Frontal cortex (tissue), 4 donors: ENCODE measurements at places on chromosomes 16 and 17.

GRCh38 chr17:32461498-32461852 lies 17.2 kb downstream of the PSMD11 start:
- DNase-seq: no peak

DNA sequence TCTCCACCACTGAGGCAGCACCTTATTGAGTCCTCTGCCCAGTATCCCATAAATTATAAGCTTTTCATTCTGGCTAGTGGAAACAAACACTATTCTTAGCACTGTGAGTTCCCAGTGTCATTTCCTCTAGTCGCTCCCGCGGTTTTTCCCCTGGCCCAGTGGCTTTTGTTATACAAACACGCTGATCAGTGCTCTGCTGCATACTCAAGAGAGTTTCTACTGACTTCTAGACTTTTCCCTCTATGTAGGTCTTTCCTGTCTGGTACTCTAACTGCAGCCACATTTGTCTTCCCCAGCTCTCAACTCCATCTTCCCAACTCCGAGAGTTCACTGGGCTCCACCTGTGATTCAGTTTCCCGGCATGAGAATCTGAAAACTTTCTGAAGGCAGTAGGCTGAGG lies 556.6 kb upstream of the SALL1 start:
- DNase-seq: no peak

- no peak for DNase-seq
Observed at GRCh38 chr17:28470914-28471366, 2.5 kb upstream of the SLC13A2 start.

DNA sequence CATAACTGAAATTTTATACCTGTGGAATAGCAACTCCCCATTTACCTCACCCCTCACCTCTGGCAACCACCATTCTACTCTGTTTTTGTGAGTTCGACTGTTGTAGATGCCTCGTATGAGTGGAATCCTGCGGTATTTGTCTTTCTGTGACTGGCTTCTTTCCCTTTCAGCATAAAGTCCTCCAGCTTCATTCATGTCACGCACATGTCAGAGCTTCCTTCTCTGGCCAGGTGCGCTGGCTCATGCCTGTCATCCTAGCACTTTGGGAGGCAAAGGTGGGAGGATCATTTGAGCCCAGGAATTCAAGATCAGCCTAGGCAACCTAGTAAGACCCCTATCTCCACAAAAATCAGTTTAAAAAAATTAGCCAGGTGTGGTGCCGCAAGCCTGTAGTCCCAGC lies 278.4 kb downstream of the PARN start:
- DNase-seq: no peak

DNA sequence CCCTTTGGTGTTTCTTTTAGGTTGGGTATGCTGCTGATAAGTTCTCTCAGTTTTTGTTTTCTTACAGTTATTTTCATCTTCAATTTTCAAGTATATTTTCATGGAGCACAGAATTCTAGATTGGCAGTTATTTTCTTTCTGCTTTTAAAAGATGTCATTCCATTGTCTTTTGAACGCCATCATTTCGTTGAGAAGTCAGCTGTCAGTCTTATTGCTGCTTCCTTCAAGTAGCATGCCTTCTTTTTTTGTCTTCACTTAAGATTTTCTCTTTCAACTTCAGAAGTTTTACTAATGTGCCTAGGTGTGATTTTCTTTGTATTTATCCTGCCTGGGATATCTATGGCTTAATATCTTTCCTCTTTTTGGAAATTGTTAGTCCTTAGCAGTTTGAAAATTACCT lies 262.2 kb upstream of the PMFBP1 start:
- DNase-seq: no peak

DNA sequence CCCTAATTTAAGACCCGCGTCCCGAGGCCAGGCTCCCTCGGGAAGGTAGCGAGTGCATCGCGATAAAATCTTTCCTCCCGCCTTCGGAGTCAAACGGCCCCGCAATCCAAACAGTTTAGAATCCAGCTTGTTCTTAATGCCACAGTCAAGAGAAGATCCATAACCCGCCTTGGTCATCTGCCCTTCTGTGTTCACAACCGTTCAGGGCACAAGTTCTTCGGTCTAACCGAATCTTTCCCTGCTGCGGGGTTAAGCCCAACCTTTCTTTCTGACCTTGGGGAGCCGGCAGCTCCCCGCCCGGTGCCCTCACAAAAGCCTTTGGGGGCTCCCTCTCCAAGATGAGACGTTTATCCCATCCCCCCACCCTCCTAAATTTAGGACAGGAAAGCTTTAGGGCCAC lies 30.3 kb downstream of the CPSF4L start:
- no peak for DNase-seq

DNA sequence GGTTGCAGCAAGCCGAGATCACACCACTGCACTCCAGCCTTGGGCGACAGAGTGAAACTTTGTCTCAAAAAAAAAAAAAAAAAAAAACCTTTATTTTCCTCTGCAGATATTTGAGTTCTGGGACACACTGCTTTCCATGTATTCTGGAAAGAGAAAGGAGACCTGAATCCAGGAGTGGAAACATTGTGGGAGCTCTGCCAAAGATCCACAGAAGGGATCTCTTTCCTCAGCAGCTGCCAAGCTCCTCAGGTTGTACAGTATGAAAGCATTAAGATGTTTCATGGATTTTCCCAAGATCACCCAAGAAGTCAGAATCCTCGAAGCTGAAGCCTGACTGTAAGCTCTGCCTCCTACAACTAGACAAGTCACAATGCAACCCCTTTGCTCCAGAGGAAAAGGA lies 13.5 kb downstream of the NPRL3 start:
- DNase-seq: no peak

- DNase-seq: no peak
Observed at GRCh38 chr16:14286368-14287230, 215.5 kb downstream of the MRTFB start.

- DNase-seq: no peak
Observed at GRCh38 chr17:82745524-82745923, 6.3 kb upstream of the TBCD start.

DNA sequence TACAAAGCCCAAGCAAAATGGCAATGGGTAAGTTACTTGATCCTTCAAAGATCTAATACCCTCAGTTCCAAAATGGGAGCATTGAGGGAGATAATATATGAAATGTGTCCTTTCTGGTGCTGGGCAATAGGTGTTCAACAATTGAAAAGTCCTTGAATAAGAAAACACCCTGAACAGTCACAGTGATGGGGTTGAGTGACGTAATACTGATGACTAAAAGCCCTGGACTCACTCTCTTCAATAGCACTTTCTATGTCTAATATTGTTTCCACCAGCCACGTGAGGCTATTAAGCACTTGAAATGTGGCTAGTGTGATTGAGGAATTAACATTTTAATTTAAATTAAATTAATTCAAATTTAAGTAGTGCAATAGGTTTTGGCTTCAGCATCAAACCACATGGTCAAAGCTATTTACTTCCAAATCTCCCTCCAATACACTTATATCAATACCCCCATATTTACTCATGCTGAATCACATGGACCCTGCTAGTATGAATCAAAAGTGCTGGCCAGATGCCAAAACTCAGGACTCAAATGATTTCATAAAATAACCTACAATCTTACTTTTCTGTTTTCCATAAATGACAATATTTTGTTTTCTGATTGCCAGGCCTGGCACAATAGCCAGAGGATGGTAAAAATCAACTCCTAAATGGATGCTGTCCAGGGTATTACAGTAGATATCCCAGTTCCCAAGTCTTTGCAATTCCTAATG lies 516.2 kb downstream of the HAPSTR1 start:
- no peak for DNase-seq

- no peak for DNase-seq
Observed at GRCh38 chr17:41689497-41690299, 1.0 kb downstream of the EIF1 start.

GRCh38 chr16:9003322-9003721 lies 39.6 kb upstream of the USP7 start:
- no peak for DNase-seq

- DNase-seq: no peak
Observed at GRCh38 chr16:3821184-3821583, 59.3 kb downstream of the CREBBP start.

DNA sequence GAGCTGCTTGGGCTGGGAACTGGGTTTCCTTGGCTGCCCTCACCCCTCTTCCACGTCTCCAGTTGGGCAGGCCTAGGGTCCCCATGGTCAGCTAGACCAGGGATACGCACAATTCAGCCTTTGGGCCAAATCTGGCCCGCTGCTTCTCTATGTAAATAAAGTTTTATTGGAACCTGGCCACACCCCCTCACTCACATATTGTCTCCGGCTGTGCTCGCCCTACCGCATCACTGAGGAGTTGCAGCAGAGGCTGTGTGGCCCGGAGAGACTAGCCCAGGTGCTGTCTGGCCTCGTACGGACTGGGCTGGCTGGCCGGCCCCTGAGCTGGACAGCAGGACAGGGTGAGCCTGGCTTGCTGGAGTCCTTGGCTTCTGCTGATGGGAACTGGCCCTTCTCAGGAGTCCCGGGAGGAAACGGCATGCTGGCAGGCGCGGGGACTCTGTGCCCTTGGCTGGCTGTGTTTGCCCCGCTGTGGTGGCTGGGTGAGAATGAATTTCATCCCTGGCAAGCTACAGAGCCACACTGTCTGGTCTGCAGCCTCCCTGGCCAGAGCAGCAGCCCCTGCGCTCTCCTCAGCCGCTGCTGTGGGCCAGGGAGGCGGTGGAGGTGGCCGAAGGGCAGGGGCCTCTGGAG lies 82.0 kb downstream of the ENGASE start:
- DNase-seq: no peak

DNA sequence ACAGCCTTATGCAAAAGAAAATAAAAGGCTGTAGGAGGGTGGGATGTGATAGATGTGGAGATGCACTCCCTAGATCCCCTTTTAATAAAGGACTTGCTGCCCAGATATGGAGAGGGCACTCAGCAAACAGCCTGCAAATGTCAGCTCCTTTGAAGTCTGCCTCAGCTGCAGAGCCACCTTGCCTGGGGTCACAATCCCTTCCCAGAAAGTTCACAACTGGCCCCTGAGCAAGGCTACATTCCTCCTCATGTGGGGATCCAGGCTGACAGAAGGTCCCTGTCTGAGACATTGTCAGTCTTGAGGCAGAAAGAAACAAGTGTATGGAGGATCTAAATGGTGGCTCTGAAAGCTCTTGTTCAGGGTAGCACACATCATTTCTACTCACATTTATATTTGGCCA lies 36.1 kb downstream of the SLFN11 start:
- DNase-seq: no peak

- no peak for DNase-seq
Observed at GRCh38 chr17:8382052-8382879, 727 bp downstream of the RPL26 start.

DNA sequence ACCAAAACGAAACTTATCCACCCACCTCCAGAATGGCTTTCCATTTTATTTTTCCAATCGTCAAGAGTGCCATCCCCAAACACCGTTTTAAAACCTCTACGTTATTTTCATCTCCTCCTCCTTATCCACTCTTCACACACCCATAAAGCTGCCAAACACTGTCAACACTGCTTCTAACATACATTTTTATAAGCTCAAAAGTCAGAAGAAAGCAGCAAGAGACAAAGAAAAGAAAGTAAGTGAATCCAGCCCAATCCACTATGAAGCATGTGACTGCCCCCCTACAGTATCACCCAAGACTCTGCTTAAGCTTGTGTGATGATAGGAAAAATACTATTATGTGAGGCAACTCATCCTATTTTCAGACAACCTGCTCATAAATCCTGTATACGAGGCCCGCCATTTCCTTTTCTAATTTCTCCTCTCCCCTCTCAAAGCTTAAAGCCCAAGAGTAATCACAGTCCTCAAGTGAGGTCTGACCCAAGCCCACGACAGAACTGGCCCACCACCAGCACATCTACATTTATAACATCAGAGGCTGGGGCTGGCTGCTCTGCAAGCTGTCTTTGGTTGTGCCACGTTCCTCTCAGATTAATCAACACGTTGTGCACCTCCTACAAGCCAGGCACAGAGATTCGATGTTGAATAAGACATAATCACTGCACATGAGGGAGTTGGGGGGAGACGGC lies 16.3 kb downstream of the USP31 start:
- no peak for DNase-seq

GRCh38 chr17:19346351-19347255 lies 15.9 kb downstream of the B9D1 start:
- DNase-seq: no peak

DNA sequence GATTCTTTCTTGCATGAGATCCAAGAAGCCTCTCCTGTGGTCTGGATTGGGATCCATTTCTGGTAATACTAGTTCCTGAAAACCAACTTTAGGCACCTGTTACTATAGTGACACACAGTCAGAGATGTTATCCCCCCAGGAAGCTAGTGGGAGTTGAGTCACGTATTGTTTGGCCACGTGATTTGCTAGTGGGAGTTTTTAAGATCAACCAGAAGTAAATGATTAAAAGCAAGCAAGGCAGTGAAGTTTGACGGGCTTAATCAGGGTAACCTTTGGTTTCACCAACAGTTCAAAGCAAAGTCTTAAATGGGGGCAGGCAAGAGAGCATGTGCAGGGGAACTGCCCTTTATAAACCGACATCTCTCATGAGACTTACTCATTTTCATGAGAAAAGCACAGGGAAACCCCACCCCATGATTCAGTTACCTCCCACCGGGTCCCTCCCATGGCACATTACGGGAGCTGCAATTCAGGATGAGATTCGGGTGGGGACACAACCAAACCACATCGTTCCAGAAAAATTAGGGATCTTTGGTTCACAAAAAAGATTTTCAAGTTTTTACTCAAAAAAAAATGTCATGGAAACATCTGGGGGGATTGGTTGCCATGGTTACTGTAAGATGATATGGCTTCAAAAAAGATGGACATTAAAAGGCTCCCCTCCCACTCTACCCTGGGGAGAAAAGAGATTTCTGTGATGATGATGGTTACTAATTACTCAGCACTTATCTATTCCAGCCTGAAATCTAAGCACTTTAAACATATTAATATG lies 483.1 kb upstream of the ERCC4 start:
- no peak for DNase-seq

DNA sequence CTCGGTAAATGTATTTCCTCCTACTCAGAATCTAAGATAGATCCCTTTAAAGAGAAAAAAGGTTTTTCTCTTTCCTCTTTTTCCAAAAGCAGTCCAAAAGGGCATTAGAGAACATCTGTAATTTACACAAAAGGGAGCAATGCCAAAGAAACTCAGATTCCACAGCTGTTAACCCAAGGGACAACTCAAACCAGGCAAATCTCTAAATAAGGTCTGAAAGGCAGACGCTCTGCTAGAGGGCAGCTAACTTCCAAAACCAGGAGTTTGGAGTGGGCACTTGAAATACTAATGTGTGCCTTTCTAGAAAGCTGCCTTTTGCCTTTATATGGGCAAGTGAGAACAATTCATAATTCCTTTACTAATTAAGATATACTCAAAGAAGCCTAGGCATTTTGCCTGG lies 435.7 kb downstream of the ZFHX3 start:
- DNase-seq: no peak

DNA sequence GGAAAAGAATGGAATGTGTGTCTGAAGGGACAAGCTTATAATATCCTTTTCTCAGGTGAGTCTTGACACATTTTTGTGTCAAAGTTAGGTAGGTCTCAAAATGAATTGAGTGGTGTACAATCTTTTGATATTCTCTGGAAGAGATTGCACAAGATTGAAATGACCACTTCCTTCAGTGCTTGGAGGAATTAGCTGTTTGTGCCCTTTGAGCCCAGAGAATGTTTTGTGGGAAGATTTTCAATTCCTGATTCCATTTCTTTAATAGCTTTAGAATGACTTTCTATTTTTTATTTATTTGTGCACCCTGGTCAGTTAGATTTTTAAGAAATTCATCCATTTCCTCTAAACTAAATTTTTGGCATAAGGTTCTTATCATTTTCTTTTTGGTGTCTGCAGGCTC lies 1.6 kb upstream of the CCL13 start:
- DNase-seq: no peak

GRCh38 chr17:17778308-17779014 lies 58.3 kb downstream of the SREBF1 start:
- DNase-seq: no peak
